Hypothalamus (tissue), 51 donors: ENCODE measurements at places on chromosomes 5 and 9.
A peak's percentile ranks its signal among the peaks of the same experiment; 100 is the strongest.

DNA sequence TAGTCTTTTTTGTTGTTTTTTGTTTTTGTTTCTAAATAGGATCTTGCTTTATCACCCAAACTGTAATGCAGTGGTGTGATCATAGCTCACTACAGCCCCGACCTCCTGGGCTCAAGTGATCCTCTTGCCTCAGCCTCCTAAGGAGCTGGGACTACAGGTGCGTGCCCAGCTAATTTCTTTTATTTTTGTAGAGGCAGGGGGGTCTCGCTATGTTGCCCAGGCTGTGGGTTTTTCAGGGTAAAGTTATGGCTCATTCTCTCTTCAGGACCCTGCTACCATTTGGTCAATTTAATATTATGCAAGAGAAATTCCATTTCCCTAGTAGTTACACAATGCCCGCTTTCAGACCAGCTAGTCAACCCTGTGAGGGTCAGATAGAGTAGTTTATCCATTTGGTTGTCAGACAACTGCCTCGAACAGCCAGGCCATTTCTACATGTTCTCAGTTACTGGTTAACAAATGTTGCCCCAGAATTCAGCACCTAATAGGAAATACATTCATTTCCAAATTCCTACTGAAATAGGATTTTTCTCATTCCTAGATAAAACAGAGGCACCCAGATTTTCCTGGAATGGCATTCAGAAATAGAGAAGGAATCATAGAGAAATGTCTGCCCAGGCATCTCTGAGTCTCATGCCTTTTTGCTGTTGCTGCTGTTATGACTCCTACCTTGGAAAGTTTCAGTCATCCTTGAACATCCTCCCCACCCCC is 6.4 kb upstream of the GLIS3 start:
- no peak for DNase-seq

- DNase-seq = no peak
Measured at GRCh38 chr9:93642961-93643360, 66.6 kb downstream of the PHF2 start.

GRCh38 chr9:128765499-128765898 is 6.2 kb downstream of the ZER1 start:
- no peak for DNase-seq

GRCh38 chr9:35801328-35802128 is 10.1 kb downstream of the NPR2 start:
- no peak for DNase-seq

DNA sequence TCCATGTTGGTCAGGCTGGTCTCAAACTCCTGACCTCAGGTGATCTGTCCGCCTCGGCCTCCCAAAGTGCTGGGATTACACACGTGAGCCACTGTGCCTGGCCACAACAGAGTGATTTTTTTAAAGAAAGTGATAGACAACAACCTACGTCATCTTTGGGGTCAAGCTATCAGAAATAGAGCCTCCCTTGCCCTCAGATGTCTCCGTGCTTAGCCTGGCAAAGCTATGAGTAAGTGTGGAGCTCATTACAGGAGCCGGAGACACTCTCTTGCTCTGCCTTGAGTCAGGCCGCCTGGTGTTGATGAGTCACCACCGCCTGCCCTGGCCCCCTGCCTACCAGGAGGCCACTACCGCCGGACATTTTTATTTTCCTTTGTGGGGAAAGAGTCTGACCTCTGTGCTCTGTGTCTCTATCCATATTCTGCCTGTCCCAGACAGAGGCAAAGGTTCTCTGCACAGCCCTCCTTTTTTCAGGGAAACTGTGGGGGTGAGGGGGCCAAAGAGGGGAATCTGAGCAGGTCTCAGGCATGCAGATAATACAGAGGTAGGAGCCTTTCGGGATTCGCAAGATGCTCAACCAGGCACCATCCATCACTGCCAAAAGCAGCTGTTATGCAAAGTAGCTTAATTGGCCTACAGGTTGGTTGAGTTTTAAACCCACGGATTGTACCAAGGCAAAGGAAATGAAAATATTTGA is 123.7 kb upstream of the CPEB4 start:
- peak; percentile 56 for DNase-seq

- no peak for DNase-seq
Measured at GRCh38 chr5:62542720-62543119, 35.9 kb upstream of the LRRC70 start.

- DNase-seq = no peak
Measured at GRCh38 chr5:88145221-88145610, 123.4 kb downstream of the TMEM161B start.

DNA sequence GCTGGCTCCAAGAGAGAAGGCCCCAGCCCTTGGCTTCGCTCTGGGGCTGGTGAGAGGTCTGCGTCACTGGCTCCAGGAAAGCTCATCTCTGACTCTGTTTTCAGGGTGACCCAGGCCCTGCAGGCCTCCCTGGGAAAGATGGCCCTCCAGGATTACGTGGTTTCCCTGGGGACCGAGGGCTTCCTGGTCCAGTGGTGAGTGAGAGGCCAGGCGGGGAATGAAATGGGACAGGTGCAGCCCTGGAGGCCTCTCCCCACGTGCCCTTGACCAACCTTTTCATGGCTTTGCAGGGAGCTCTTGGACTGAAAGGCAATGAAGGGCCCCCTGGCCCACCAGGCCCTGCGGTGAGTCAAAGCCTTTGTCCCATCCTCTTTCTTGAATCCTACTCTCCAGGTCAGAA is 75.7 kb upstream of the FCN2 start:
- no peak for DNase-seq

GRCh38 chr5:90174236-90174635 is 235.3 kb downstream of the CETN3 start:
- DNase-seq = no peak

DNA sequence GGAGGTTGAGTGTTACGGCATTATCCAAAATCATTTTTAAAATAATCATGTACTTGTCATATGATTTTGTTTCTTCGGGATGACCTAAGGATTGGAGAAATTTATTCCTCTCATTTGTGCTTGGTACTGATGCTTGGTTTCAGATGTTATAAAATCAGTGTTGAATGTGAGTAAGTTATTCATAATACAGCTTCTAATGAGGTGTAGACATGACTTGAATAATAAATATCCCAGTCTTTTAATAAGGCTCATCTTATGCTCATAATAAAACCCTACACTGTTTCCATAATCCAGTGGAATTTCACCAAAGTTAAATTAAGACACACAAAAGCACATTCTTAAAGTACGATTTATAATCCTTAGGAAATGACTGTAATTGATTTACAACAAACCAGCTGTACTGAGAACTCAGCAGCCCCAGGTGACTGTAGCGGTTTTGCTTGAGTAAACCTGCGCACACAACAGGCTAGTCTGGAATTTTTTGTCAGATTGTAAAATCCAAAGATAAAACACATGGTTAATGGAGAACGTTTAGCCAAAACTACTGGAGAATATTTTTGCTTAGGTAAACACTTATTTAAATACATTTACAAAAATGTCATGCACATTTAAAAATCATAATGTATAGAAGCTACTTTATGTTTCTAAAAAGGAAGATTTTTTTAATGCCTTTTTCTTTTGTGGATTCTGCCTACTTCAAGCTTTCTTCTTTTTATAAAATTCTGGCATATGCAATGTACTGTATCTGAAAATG is 609.8 kb upstream of the GRAMD2B start:
- no peak for DNase-seq

GRCh38 chr9:105318729-105319191 is 74.3 kb downstream of the SLC44A1 start:
- no peak for DNase-seq

DNA sequence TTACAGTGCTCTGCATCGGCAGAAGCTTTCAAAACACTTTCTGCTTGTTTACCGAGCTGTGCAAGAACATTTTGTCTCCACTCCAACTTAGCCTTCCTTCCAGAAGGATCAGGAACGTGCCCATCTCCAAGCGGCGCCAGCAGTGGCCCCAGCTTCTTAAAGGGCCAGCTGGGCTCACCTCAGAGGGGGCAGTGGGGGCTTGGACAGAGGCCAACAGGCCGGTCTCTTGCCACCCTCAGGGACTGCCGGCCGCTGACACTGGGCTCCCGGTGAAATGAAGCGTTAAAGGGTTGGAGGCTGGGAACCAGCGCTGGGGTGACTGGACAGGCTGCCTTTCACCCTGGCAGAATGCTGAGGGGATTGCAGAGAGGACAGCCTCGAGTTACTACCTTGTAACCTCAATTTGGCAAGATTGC is 67.0 kb upstream of the RNU6ATAC start:
- DNase-seq = no peak

DNA sequence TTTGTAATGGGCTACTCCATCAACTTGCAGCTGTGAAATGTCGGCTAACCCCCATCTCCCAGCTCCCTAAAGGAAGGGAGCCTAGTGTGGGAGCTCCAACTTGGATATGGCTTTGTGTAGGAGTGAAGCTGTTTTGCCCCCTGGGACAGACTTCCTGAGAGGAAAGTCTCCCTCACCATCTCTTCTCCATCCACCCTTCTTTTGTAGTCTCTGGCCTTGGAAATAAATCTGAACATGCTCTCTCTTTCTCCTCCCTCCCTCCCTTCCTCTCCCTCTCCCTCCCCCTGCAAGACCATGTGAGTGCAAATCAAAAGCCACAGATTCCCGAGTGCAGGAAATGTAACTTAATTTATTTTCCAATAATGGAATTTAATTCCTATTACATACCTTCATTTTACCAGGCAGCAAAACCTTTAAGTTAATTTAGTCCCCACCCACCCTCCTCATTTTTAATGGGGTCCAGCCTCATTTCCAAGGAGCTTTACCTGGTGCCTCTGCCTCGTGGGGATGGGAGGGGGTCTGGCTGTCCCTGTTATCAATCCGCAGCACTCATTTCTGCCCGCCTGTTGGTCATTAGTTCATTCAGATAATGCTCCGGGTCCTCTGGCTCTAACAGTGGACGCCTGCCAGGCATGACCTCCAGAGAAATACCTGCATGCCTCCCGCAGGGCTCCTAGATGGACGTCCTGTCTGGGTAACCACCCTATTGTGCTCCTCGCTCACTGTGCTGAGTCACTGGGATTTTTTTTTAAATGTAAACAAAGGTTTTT is 122.9 kb upstream of the TAF11L2 start:
- DNase-seq = no peak

DNA sequence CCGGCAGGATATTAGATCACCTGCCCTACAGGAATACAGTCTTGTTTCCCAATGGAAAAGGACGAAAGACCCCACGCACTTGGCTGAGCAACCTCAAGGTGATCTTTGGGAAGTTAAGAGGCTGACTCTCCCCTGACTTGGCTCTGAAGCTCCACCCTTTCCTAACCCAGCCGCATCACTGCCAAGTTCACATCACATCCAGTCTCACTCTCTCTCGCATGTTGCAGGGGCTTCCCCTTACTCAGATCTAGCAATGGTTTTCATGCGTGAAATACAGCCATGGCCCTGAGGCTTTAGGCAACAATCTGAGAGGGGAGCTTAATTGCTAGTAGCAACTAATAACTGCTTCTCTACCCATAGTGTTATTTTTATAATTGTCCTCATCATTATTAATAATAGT is 211.6 kb downstream of the DOCK8 start:
- DNase-seq = no peak

- DNase-seq = no peak
Measured at GRCh38 chr9:3736161-3736560, 210.4 kb upstream of the RFX3 start.

DNA sequence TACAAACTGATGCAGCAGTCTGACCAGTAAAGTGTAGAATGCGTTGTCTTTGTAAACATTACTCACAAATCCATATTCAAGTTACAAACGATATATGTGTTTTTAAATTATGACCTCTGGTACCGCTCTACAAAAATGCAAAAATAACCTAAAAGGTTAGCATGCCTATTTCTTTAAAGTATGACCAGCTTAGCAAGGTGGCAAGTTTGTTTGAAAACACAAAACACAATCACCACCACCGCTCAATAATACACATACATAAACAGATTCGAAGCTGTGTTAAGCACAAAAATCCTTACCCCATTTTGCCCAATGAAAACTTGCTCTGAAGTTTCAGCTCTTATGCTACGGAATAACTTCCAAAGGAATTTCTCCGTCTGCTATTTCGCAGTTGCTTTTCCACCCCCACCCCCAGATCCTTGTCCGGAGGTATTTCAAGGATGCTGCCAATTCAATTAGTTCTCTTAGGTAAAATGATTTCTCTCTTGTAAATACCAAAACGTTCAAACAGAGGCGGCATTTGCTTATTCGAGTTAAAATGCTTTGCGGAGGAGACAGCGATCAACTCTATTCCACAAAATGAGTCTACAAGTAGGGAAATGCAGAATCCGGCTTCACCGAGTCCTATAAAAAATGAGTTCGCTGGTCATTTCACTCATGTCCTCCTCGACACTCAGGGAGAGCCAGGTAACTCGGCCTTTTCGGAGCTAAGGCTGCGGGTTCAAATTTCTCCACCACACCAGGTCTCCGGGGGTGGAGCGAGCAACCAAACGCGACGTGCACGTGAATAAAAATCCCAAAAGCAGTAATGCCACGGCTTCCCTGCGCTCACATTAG is 1.2 kb downstream of the HOMER1 start:
- no peak for DNase-seq

DNA sequence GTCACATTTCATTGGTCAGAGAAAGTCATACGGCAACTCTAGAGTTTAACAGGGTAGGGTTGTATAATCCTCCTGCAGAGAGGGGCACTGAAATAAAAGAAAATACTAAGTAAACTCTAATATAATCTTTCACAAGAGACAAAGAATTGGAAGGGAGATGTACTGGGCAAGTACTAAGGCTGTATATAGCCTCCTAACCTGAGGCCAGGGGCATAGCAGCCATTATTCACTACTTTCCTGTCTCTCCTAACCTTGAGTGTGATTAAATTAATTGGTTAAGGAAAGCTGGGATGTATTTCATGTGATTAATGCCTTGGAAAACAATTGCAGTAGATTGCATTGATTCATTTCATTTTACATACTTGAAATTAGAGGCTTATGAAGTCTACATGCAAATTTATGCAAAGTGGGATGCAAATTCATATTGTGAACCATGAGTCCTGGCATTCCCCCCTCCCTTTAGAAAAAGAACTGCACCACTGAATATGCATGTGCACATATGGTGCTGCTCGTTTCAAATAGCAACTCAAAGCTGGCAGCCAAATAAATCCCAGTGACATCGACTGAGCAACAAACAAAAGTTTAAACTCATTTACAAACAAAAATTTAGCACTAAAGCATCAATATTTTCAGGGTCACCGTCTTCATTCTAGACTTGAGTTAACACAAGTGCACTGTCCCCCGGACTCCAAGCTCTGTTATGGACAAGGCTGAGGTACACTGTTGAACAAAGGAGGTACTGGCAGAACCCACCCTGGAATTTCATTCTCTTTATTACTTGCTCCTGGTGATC is 70.0 kb downstream of the DMAC1 start:
- DNase-seq = no peak

DNA sequence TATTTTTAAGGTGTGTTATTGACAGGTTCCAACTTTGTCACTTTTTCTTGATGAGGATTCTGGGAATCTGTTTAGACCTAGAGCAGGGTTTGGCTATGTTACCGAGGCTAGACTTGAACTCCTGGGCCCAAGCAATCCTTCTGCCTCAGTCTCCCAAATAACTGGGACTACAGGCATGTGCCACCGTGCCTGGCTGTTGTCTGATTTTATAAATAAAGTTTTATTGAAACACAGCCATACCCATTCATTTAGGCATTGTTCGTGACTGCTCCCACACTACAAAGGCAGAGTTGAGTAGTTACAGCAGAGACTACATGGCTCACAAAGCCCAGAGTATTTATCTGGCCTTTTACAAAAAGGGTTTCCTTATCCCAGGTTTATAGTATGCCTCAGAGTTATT is 80.5 kb upstream of the TTC23L start:
- DNase-seq = no peak
